ENCODE measurements at places on chromosomes 5 and 9.
A peak's percentile ranks its signal among the peaks of the same experiment; 100 is the strongest.

DNA sequence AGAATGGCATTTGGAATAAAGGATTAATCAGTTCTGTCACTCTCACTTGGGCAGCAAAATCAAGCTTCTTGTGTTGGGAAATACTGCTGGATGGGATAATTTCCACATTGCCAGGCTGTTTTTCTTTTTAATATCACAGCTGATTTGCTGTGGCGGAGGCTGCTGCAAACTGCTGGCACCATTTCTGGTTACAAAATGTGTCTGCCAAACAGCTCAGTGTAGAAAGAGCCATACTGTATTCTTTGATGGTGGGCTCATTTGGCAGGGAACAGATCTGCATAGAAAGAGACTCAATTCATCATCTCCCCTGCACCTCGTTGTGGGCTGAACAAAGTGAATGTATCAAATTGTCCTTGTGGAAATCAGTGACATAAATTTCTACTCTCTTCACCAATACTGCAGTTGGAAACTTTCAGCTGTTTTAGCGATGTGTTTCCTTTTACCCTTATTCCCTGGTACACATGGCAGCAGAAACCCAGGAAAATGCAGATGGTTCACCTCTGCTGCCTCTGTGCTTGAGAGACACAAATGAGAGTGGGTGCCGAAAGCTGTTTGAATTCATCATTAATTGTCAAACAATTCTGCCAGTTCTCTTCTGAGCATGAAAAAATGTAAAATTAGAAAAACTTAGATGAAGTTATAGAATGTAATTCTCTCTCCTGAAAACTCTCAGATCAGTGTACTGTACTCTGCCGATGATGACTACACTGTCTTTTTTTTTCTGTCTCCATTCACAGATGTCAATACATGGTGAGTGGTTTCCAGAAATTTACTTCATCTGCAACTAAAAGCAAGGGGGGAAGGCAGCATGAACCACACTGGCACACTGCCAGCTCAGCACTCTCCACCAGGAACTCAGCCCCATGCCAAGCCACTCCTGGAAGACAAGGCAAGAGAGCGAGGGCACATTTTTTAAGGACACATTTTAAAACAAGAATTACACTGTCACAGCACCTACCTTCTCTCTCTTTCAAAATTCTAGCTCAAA, 75.0 kb downstream of the HMHB1 start:
- no peak for DNase-seq

DNA sequence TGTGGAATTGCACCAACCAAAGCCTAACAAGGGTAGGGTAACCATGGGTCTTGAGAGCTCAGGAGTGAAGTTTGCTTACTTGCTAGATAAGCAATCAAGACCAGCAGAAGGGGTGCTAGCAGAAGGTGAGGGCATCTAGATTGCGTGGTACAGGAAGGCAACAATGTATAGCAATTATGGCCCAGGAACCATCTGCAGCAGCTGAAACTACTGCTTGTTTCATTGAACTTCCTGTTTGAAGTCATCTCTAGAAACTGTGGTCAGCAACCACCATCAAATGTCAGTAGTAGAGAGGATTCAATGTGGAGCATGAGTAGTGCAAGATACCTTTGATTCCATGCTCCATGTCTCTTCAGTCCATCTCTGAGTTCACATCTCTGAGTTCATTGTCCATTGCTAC, 462.1 kb upstream of the GRAMD2B start:
- DNase-seq = no peak

DNA sequence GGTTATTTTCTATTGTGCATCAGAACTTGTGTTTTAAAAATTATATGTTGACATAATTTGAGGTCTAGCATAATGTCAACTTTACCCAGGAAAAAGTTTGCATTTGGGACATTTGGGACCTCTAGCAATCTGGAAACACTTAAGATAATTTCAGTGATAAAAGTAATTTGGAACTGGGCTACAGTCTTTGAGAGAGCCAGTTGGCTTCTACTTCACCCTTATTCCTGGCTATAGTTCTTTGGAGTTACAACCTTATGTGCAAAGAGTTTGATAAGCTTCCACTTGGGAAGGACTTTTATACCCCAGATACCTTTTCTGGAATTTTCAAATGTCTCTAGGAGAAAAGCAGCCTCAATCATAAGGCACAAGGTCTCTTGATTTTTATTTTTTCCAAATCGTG, 139.3 kb downstream of the ARRDC3 start:
- DNase-seq = no peak

DNA sequence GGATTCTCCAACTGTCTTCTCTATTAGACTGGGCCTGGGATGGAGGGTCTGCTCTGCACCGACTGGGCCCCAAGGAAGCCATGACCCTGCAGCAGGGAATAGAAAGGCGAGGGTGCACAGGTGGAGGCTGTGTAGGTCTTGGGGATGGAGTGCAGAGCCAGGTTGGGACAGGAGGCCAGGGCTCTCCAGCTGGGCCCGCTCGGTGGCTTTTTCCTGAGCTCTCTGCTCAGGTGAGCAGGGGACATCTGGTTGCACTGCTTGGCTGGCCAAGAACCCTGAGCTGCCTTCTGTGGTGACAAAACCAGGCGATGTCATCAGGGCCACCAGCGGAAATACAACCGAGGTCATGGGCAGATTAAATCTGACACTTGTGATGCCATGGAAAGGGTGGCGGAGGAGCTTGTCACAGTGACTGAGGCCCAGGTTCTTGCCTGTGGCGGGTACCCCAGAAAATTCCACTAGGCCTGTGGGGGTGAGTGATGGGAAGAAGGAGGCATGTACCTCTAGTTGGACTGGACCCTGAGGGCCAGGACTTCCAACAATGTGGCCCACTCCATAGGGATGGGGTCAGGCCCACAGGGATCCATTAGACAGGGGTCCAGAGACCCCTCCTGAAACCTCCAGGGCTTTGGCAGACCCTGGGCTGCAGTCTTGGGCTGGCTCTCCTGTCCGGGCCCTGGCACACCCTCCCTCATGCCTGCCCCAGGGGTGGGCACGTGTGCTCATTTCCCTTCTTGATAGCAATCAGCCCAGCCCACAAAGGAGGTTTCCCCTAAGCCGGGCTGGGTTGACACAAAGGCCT, 4.4 kb upstream of the IL3 start:
- DNase-seq = no peak

DNA sequence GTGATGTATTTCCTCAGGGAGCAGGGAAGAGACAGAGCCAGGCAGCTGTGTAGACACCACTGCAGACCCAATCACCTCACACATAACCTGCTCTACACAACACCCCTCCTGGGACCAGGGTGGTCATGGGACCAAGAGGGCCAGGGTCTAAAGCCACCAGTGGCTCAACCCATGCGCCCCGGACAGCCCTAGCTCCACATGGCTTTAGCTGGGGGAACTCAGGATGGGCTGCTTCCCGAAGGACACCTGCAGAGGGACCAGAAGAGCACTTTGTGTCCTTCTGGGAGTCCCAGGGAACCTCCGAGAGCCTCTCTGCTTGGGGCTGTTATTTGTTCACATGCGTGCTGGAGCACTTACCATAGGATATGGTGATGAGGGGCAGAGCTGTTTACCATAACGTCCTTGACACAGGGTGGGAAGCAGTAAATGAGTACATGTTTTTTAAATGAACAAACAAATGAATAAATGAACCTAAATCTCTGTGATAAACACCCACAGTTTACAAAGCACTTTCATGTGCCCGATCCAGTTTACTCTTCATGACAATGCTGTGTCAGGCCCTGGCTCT, 12.3 kb downstream of the SEPTIN8 start:
- no peak for DNase-seq

DNA sequence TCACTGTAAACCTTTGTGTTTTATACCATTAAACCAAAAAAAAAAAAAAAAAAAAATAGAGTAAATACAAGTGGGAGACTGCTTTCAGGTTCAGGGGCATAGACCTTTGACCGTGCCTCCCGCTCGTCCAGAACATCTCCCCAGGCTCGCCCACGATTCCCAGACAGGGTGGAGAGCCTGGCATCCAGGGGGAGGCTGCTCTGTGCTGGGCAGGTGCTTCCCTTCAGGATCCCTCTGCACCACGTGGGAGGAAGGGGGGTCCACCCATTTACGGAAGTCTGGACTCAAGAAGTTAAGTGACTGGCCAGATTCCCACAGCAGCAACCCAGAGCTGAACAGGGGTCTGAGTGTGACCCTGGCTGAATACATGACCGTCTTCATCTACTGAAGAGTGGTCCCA, 125.4 kb upstream of the LMX1B start:
- DNase-seq = no peak

DNA sequence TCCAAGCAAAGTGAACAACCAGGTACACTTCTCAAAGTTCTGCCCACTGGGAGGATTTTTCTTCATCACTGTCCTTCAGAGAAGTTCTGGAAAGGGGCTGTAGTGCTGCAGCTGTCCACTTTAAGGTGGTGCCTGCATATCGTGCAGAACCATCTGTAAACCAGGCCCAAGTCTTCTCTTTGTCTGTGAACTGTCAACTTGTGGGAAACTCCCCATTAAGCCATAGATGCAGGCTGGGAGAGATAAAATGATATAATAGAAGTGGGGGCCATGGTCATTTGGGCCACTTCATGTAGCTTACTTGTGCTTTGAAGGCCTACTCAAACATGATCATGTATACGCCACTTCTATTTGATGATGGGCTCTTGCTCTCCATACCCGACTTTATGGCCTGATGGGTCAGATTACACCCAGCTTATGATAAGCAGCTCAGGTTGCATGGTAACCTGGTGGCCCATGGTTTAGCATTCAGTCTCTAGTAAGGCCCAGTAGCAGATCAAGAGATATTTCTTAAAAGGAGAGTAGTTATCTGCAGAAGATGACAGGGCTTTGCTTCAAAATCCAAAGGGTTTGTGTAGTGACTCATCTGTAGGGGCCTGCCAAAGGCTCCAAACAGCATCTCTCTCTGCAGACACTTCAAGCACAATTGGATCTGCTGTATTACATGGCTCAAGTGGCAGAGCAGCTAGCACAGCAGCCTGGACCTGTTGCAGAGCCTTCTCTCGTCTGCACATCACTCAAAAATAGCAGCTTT, 15.7 kb upstream of the BTF3 start:
- no peak for DNase-seq

DNA sequence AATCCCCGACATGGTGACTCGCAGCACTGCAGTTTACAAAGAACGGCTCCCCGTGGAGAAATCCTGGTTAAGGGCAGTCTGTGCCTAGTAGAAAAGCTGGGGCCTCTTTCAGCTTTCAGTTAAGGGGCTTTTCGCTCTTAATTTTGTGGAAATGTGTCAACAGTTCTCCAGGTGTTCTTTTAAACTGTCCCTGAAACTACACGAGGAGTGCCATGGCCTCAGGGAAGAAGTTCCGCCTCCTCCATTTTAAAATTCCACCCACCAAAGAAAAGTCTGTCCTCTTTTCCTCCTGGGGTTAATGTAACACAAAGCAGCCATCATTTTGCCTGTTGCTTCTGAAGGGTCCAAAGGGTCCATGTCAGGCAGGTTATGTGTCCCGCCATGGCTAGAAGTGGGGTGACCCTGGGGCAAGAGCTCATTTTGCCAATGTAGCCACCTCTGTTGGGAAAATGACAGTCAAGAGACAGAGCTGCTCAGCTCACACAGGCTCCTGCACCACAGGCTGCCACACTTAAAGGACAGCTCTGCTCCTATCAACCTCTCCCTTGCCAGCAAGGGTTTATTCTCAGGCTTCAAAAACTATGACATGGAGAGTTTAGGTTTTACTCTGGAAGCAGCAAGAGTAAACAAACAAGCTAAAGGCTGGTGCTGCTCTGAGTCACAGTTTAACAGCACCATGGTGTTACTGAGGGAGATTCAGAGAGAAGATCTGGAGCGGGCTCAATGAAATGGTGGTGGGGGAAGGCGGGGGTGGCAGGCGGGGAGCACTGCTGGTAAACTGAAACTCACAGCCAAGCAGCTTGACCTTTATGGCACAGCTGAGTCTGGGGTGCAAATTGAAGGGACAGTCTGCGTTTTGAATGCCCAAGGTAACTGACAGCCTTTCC, 3.2 kb downstream of the WHRN start:
- no peak for DNase-seq

GRCh38 chr5:88395264-88395663, 126.6 kb upstream of the TMEM161B start:
- no peak for DNase-seq

GRCh38 chr9:19484699-19485098, 75.9 kb downstream of the ACER2 start:
- no peak for DNase-seq

DNA sequence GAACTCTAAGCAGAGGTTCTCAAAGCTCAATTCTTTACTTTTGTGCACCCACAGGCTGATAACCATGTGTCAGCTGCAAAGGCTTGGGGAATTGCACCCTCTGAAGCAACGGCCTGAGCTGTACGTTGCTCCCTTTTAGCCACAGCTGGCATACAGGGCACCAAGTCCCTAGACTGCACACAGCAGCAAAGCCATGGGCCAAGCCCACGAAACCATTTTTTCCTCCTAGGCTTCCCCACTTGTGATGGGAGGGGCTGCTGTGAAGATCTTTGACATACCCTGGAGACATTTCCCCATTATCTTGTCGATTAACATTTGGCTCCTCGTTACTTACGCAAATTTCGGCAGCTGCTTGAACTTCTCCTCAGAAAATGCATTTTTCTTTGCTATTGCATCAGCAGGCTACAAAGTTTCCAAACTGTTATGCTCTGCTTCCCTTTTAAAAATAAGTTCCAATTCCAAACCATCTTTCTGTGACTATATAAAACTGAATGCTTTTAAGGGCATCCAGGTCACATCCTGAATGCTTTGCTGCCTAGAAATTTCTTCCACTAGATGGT, 23.0 kb downstream of the KIAA0825 start:
- no peak for DNase-seq

GRCh38 chr5:60207040-60207439, 313.5 kb upstream of the PDE4D start:
- no peak for DNase-seq

- DNase-seq = no peak
These were observed 291.2 kb downstream of the BRINP1 start for GRCh38 chr9:119078015-119078414.

GRCh38 chr9:27460226-27461023, 63.7 kb upstream of the IFNK start:
- DNase-seq = peak; percentile 38

- DNase-seq = no peak
These were observed 176.7 kb downstream of the PRELID2 start for GRCh38 chr5:145658435-145658834.

GRCh38 chr5:106367281-106367680, 1303.5 kb downstream of the EFNA5 start:
- no peak for DNase-seq

DNA sequence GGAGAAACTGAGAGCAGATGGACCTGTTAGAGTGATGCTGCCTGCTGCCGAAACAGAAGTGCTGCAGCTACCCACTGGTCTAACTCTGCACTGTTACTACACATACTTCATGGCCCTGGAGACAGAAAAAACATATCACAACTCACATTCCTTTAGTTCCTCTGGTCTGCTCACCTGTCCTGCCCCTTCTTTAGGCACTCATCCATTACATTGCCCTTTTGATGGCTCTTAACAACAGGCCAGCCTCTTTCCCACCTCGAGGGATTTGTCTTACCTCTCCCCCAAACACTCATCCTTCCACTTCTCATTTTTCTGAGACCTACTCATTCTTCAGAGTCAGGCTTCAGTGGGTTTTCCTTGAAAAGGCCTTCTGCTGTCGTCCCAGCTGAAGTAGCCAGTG, 49.2 kb downstream of the KCTD16 start:
- DNase-seq = no peak

DNA sequence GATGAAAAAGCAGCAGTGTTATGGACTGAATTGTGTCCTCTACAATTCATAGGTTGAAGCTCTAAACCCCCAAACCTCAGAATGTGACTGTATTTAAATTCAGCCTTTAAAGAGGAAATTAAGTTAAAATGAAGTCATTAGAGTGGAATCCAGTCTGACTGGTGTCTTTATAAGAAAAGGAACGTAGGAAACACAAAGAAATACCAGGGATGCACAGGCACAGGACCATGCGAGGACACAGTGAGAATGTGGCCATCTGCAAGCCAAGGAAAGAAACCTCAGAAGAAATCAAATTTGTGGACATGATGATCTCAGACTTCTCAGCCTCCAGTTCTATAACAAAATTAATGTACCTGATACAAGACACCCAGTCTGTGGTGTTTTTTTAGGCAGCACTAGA, 971.2 kb upstream of the CDH9 start:
- no peak for DNase-seq
